ENCODE measurements at places on chromosomes 2 and 18.

DNA sequence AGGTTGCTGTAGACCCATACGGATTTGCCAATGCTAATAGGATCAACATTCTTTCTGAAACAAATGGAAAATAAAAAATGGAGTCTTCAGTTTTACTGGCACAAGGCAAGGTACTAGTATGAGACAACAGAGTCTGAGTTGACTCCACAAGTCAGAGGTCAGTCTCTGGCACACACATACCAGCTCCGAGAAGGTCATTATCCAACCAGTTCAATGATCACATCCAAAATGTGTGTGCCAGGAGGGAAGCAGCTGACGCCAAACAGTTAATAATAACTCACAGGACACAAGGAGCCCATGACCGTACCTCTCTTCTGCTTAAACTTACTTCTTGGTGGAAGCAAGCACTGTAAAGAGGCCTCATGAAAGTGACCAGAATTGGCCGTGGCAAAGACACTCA lies 528.6 kb downstream of the ZNF516 start:
- no peak for DNase-seq

GRCh38 chr2:128788636-128789220 lies 470.1 kb upstream of the HS6ST1 start:
- DNase-seq = no peak

- DNase-seq = no peak
Measured at GRCh38 chr18:57223144-57223870, 76.4 kb downstream of the BOD1L2 start.

GRCh38 chr18:75959150-75959549 lies 531.6 kb upstream of the SMIM21 start:
- DNase-seq = no peak

GRCh38 chr2:84132370-84132769 lies 326.7 kb downstream of the SUCLG1 start:
- no peak for DNase-seq

DNA sequence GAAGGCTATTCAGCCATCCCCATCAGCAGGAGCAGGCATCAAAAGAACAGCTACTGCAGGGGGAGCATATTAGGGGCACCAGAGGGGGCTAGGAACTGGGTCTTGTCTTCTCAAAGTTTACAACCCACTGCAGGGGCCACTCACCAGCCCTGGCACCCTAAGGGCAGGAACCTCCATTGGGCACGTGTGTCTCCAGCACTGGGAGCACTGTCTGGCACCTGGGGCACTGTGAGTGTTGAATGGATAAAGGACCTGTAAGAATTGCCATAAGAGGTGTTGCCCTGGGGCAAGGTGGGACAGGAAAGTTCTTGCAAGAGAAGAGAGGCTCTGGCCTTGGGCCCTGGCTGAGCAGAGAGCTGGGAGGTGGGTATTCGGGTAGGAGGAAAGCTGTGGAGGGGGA lies 1.4 kb upstream of the STEAP3 start:
- no peak for DNase-seq

GRCh38 chr2:241822264-241822623 lies 13.3 kb downstream of the NEU4 start:
- DNase-seq = no peak

DNA sequence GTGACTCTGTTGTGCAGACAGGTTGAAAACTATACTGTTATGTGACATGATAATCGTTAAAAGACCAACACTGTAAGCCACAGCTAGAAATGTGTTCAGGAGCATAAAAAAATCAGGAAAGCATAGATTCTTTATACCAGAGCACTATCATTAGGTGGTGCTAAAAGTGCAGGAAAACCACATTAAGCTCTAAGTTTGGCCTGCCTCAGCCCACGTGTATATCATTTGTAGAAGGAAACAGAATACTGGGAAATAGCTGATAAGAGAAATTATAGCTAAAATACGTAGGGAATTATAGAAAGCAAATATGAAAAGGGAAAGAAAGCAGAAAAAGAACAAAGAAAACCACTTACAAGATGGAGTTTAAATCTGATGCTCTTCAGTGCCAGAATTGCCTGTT lies 26.5 kb upstream of the C2orf74 start:
- DNase-seq = no peak

- no peak for DNase-seq
Measured at GRCh38 chr2:170766693-170767092, 3.5 kb upstream of the ERICH2 start.

DNA sequence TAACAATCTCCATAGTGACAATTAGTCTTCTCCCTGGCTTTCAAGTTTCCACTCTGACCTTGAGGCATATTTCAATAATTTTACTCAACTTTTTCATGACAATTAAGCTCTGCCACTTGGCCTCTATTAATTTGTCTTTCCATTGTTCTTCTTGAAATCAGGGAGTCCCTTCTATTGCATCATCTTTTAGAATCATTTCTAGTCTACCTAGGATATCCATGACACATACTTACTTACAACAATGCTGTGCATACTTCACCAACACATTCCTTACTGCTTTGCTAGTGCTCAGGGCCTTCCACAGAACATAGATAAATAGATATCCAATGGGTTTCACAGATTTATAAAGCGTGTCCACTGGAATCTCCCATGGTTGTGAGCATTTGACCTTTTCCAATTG lies 331.5 kb upstream of the LRP1B start:
- no peak for DNase-seq

GRCh38 chr18:63213936-63214671 lies 105.5 kb downstream of the BCL2 start:
- no peak for DNase-seq

GRCh38 chr2:109079590-109079989 lies 49.4 kb upstream of the SH3RF3 start:
- no peak for DNase-seq
